ENCODE measurements at places on chromosomes 13 and 19. TPM values are rescaled to one million over a fixed set of nuclear protein-coding genes. Genes with fewer than 3 reads are reported as not detected.

BEST2 gene
- under 0.01 TPM for total RNA-seq

TTYH1 gene
- total RNA-seq, result 79.7 TPM

FAM83E gene
- not detected for total RNA-seq

AMER2 gene
- 129 TPM for total RNA-seq

PSPN gene
- total RNA-seq, result 3.0 TPM

GZMM gene
- total RNA-seq, result not detected

All from temporal lobe (tissue), 4 donors.